ENCODE measurements at places on chromosomes 13 and 19.

DNA sequence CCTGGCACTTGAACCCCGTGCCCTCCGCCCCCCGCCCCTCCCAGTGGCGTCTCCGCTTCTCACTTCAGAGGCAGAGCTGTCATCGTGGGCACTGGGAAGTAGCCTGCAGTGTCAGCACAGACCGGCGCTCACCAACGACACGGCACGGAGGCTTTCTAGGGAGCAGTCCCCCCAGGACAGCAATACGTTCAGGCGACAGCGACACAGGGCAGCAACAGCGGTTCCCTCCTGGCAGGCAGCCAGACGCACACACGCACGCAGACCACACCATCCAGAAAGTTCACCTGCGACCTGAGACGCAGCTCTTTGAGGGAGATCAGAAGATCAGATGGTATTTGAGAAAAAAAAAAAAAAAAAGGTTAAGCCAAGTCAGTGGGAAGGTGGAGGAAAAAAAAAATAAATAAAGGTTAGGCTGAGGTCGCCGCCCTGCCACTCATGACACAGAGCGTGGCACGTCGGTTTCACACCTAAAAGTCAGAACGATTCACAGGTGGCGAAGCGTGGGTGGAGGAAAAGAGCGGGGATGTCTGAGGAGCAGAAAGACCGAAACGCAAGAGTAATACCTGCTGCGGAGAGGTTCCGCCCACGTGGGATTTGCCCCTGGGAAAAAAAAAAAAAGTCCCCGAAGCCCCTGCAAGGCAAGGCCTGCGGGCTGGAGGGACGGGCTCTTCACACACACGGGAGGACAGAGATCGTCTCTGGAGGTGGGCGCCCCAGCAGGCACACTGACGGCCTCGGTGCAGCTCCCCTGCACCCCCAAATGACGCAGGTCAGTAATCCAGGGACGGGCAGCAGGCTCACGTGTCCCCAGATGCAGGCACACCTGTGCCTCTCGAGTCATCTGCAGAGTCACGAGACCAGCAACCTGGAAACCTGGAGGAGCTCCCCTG is 94.5 kb downstream of the GNG7 start:
- H3K36me3 ChIP-seq: no peaks in the 10 kb centered on the region
- H3K4me3 ChIP-seq: peak overlapping the region; percentile 40
- H3K27ac ChIP-seq: no peak overlapping the region
- no peaks in the 10 kb centered on the region for H3K4me1 ChIP-seq

DNA sequence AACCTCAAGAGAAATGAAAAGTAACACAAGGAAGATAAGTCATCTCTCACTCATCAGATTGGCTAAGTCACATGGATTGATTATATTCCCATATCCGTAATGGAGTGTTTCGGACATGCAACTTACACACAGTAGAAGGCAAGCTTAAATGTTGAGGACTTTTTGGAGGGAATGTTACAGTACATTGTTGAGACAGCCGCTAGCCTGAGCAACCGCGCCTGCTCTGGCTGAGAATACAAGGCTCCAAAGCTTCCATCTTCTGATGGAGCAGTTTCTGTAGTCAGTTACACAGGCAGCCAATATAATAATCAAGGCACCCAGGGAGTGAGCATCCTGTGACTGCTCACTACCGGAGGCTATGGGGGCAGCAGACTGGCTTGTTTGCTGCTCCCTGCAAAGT is 1.0 kb upstream of the CRYL1 start:
- H3K27me3 ChIP-seq: no peaks in the 10 kb centered on the region
- no peaks in the 10 kb centered on the region for H3K4me1 ChIP-seq
- no peak for DNase-seq
- peak overlapping the region; percentile 81 for H3K4me3 ChIP-seq
- peak overlapping the region; percentile 54 for H3K27ac ChIP-seq

DNA sequence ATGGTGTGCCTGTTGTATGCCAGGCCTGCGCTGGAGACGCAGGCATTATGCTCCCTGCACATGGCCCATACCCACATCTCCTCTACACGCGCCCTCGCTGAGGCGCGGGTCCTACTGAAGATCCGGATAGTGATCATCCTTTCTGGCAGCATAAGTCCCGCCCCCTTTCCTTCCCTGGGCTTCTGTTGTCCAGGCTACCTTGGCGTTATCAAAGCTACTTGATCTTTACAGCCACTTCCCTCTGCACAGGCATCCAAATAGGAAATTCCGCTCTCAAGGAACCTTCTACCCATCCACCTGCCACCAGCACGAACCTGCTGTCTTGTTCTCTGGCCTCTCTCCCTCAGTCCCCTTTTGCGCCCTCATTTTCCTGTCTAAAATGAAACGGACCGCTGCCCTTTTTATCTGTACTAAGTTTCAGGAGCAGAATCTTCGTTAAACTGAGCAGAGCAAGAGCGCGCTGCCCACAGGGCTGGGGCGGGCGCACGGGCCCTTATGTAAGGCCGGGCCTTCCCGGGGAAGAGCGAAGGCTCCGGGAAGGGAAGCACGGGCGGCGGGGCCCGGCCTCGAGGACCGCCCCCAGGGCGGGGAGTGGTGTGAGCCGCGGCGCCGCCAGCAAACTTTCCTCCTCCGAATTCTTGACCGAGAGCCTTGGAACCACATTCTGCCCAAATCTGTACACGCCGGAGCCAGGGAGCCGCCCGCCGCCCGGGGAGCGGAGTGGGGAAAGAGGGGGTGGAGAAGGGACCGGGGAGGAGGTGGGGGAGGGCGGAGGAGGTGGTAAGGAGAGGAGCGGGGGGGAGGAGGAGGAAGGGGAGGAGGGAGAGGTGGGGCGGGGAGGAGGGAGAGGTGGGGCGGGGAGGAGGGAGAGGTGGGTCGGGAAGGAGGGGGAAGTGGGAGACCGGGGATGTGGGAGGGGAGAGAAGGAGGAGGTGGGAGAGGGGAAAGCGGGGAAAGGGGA is 920 bp upstream of the UBE2L5 start:
- peak overlapping the region; percentile 96 for H3K27ac ChIP-seq
- H3K4me1 ChIP-seq: no peaks in the 10 kb centered on the region
- no peaks in the 10 kb centered on the region for H3K27me3 ChIP-seq
- peak; percentile 72 for DNase-seq

GRCh38 chr19:55118401-55118991 is 1.1 kb upstream of the PPP1R12C start:
- H3K27me3 ChIP-seq: no peaks in the 10 kb centered on the region
- no peaks in the 10 kb centered on the region for H3K36me3 ChIP-seq

GRCh38 chr13:107466326-107467099 is 748.8 kb downstream of the LIG4 start:
- H3K27me3 ChIP-seq: no peaks in the 10 kb centered on the region
- no peak for DNase-seq
- no peaks in the 10 kb centered on the region for H3K4me1 ChIP-seq
- no peak overlapping the region for H3K27ac ChIP-seq

GRCh38 chr13:86692291-86692690 is 893.1 kb upstream of the SLITRK6 start:
- no peak overlapping the region for H3K4me3 ChIP-seq
- DNase-seq: no peak
- no peaks in the 10 kb centered on the region for H3K36me3 ChIP-seq
- no peaks in the 10 kb centered on the region for H3K27me3 ChIP-seq

GRCh38 chr19:15534957-15535864 is 26.9 kb downstream of the CYP4F22 start:
- H3K27me3 ChIP-seq: peaks cover 19% of the 10 kb centered on the region
- H3K27ac ChIP-seq: no peak overlapping the region
- no peaks in the 10 kb centered on the region for H3K4me1 ChIP-seq
- DNase-seq: no peak
- no peak overlapping the region for H3K4me3 ChIP-seq

GRCh38 chr13:87172166-87172835 is 498.9 kb upstream of the SLITRK5 start:
- H3K27me3 ChIP-seq: no peaks in the 10 kb centered on the region
- H3K36me3 ChIP-seq: no peaks in the 10 kb centered on the region
- no peak for DNase-seq

DNA sequence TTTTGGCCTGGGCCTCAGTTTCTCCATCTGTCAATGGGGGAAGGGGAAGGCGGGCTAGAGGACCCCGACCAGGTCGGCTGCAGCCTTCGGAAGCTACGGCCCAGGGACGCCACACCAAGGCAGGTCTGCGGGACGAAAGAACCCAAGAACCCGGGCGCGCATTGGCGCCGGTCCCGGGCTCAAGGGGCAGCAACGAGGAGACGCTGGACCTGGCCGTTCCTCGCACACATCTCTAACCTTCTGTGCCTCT is 739 bp upstream of the ILF3 start:
- H3K4me1 ChIP-seq: peaks cover 13% of the 10 kb centered on the region
- DNase-seq: no peak

- no peak for DNase-seq
- no peaks in the 10 kb centered on the region for H3K4me1 ChIP-seq
- no peaks in the 10 kb centered on the region for H3K27me3 ChIP-seq
These were observed 58.3 kb upstream of the MEDAG start for GRCh38 chr13:30847650-30848307.

- H3K4me3 ChIP-seq: no peak overlapping the region
- H3K4me1 ChIP-seq: no peaks in the 10 kb centered on the region
- no peaks in the 10 kb centered on the region for H3K27me3 ChIP-seq
- no peak for DNase-seq
- H3K36me3 ChIP-seq: no peaks in the 10 kb centered on the region
These were observed 1135.0 kb downstream of the SLITRK1 start for GRCh38 chr13:82747291-82747690.

GRCh38 chr13:41765813-41766212 is 195.1 kb downstream of the VWA8 start:
- H3K4me3 ChIP-seq: no peak overlapping the region
- DNase-seq: no peak
- H3K4me1 ChIP-seq: no peaks in the 10 kb centered on the region
- no peaks in the 10 kb centered on the region for H3K36me3 ChIP-seq
- no peaks in the 10 kb centered on the region for H3K27me3 ChIP-seq

- no peak overlapping the region for H3K27ac ChIP-seq
- no peak overlapping the region for H3K4me3 ChIP-seq
- no peaks in the 10 kb centered on the region for H3K27me3 ChIP-seq
- H3K36me3 ChIP-seq: peaks cover 23% of the 10 kb centered on the region
- no peak for DNase-seq
- H3K4me1 ChIP-seq: no peaks in the 10 kb centered on the region
These were observed 30.7 kb upstream of the ZFP82 start for GRCh38 chr19:36449059-36449670.

DNA sequence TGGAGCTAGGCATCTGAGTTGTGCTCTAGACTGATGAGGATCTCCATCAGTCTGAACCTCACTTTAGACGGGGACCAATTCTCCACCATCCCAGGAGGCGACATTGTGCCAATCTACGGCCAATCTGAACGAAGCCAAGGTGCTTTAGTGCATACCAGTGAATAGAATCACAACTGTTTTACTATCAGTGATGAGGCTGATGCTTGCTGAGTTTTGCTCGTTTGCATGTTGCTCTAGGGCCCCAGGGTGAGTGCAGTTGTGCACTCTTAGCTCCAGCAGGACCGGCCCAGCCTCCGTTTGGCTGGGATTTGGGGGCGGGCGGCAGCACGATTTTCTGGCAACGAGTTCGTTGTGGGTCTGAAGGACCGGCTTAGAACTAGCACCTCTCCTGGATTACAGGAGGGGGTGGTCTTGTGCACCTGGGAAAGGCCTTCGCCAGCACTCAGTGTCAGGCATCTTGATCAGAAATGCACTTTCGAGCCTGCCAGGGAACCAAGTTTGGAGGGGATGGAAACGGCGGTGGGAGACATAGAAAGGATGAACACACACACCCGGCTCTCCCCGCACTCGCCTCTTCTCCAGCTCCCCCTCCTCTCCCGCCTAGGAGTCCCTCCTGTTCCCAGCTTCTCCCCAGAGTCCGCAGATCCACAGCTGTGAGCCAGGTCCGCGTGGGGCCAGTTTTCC is 4.4 kb downstream of the GSX1 start:
- H3K27me3 ChIP-seq: peaks cover 97% of the 10 kb centered on the region
- H3K36me3 ChIP-seq: no peaks in the 10 kb centered on the region
- no peak for DNase-seq
- no peak overlapping the region for H3K4me3 ChIP-seq

DNA sequence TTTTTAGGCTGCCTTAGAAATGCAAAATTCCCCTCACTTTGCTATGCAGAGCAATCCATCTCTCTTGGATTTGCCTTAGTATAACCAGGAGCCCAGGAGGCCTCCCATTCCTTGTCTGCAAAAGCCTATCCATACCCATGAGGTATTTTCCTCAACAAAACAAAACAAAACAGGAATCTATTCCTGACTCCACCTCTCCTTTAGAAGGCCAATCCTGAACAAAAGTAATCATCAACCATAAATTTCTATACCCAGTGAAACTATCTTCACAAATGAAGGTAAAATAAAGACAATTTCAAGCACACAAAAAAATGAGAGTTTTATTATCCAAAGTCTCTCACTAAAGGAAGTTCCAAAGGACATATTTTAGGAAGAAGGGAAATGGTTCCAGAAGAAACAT is 365.7 kb downstream of the KCNRG start:
- H3K4me3 ChIP-seq: no peak overlapping the region
- H3K27me3 ChIP-seq: no peaks in the 10 kb centered on the region
- no peaks in the 10 kb centered on the region for H3K4me1 ChIP-seq
- no peak overlapping the region for H3K27ac ChIP-seq

GRCh38 chr19:53467485-53468262 is at the start of gene ZNF813:
ZNF813 (plus strand) TSS chr19:53467733; CDS start chr19:53483823, 16,090 bp downstream.
- peak within 1 kb of the TSS; percentile 76 for H3K4me3 ChIP-seq
- H3K36me3 ChIP-seq: no peaks in the 10 kb centered on the region
- peak within 1 kb of the TSS; percentile 77 for H3K27ac ChIP-seq
- no peaks in the 10 kb centered on the region for H3K4me1 ChIP-seq

DNA sequence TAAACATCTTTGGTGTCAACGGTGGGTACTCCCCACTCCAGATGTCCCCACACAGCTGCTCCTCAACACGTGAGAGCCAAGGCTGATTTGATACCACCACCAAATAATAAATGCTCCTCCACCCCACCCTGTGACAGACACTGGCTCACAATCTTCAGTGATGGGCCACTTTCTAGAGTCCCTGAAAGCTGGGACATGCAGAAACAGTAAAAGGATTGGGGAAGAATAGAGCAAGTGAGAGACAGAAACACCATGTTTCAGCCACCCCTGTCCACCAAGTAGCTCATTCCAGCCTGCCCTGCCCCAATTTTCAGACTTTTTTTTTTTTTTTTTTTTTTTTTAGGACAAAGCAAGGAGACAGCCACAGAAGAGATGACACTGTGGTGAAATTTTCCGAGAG is 1.6 kb downstream of the SLC46A3 start:
- no peaks in the 10 kb centered on the region for H3K36me3 ChIP-seq
- H3K27me3 ChIP-seq: no peaks in the 10 kb centered on the region
- H3K27ac ChIP-seq: no peak overlapping the region
- peak overlapping the region; percentile 70 for H3K4me3 ChIP-seq
- DNase-seq: no peak

GRCh38 chr13:33611121-33611805 is 206.7 kb upstream of the RFC3 start:
- no peak for DNase-seq
- peak overlapping the region; percentile 50 for H3K4me3 ChIP-seq
- no peaks in the 10 kb centered on the region for H3K4me1 ChIP-seq
- no peaks in the 10 kb centered on the region for H3K27me3 ChIP-seq
- H3K27ac ChIP-seq: peak overlapping the region; percentile 19

DNA sequence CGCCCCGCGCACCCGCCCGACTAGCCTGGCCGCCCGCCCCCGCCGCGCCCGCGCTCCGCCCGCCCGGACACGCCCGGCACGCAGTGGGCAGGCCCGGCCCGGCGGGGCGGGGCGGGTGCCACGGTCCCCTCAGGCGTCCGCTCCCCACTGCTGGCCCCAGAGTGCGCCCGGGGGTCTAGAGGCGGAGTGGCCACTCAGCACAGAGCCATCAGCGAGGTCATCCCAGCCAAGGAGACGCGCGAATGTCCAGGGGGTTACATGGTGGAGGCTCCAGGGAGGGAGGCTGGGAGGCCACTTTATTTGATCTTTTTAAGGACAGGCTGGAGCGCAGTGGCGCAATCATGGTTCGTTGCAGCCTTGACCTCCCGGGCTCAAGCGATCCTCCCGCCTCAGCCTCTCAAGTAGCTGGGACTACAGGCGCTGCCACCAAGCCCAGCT is 236 bp upstream of the TINCR start:
- H3K4me3 ChIP-seq: peak overlapping the region; percentile 67
- no peaks in the 10 kb centered on the region for H3K27me3 ChIP-seq
- DNase-seq: no peak
- no peaks in the 10 kb centered on the region for H3K36me3 ChIP-seq
